ENCODE measurements at places on chromosomes 6 and 20.

DNA sequence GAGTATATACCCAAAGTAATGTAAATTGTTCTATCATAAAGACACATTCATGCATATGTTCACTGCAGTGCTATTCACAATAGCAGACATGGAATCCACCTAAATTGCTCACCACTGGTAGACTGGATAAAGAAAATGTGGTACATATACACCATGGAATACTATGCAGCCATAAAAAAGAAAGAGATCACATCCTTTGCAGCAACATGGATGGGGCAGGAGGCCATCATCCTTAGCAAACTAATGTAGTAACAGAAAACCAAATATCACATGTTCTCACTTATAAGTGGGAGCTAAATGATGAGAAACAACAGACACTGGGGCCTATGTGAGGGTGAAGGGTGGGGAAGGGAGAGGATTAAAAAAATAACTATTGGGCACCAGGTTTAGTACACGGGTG is 11.5 kb upstream of the TMEM200A start:
- no peak for DNase-seq

DNA sequence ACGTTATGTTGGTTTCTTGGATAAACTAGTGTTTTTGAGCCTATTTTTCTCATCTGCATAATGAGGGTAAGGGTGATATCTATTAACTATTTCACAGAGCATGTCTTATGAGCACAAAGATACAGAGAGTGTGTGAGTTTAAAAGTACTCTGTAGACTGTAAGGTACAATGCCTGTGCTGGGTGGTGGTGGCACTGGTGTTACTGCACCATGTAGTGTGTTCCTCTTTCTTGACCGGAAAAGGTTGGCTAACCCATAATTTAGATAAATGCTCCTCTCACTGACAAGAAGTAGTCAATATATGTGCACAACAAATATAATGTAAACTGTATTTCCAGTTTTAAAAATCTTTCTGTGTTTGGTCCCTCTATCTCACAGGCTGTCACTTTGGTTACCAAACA is 116.2 kb upstream of the MMS22L start:
- DNase-seq, result no peak

GRCh38 chr6:65229825-65230224 is 477.2 kb downstream of the EYS start:
- no peak for DNase-seq

DNA sequence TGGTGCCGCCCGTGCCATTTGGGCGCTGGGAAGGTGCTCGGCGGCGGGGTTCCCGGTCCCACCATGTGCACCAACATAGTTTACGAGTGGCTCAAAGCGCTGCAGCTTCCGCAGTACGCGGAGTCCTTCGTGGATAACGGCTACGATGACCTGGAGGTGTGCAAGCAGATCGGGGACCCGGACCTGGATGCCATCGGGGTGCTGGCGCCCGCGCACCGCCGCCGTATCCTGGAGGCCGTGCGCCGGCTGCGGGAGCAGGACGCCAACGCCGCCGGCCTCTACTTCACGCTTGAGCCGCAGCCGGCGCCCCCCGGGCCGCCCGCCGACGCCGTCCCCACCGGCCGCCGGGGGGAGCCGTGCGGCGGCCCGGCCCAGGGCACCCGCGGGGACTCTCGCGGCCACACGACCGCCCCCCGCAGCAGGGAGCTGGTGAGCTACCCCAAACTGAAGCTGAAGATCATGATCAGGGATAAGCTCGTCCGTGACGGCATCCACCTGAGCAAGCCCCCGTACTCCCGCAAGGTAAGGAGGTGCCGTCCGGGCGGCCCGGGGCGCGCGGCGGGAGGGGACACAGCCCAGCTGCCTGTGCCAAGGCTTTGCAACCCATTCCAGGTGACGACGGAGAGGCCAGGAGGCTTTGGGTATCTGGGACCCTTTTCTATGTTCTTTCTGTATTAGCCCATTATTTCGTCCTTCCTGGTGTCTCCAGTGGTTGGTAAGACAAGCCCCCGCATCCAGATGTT is 547 bp downstream of the SAMD5 start:
- DNase-seq, result no peak

DNA sequence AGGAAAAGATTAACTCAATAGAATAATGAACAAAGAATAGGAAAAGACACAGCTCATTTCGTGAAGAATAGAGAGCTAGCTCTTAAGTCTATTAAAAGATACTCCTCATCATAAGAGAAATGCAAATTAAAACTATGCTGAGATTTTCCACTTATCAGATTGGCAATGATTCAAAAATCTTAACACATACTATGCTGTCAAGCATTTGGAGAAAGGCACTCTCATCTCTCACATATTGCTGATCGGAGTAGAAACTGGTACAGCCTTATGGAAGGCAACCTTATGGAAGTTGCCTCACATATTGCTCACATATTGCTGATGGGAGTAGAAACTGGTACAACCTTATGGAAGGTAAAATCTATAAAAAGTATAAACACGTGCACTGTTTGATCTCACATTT is 21.4 kb upstream of the PLAGL1 start:
- no peak for DNase-seq

- no peak for DNase-seq
These were observed 92.1 kb upstream of the NEDD9 start for GRCh38 chr6:11324453-11325015.

DNA sequence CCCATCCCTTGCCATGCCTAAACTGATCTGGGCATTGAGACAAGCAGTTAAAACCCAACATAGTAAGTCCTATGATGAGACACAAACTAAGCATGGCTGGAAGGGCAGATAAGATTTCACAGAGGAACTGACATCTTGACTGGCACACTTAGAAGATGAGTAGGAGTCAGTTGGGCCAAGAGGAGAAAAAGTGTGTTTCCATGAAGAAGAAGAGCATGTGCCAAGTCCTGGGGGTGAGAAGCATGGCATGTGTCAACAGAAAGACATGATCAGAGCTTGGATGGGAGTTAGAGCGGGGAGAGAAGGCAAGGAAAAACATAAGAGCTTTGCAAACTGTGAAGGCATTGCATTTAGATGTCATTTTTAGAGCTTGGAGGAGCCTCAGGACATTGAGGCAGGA is 68.0 kb downstream of the ESR1 start:
- no peak for DNase-seq

- no peak for DNase-seq
These were observed 51.5 kb downstream of the BMP7 start for GRCh38 chr20:57214948-57215347.

GRCh38 chr6:160260803-160261450 is 2.3 kb upstream of the SLC22A2 start:
- no peak for DNase-seq

GRCh38 chr6:2021713-2022125 is 223.7 kb downstream of the GMDS start:
- peak; percentile 62 for DNase-seq

GRCh38 chr6:18893540-18894269 is 506.6 kb downstream of the RNF144B start:
- no peak for DNase-seq

DNA sequence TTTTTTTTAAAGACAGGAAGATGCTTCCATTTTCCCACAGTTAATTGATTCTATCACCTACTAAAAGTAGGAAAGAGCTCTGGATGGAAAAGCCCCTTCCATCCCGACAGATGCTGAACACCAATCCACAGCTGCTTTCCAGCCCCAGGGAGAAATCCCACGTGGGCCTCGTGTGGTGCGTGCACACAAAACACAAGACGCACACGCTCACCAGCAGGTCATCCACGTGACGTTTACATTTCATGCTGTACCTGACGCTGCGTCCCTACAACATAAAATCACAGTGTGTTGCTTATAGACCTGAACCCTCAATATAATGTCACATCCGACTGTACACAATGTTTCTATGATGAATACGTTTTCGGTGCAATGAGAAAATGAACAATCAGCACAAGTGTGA is 50.2 kb upstream of the DACT2 start:
- no peak for DNase-seq

DNA sequence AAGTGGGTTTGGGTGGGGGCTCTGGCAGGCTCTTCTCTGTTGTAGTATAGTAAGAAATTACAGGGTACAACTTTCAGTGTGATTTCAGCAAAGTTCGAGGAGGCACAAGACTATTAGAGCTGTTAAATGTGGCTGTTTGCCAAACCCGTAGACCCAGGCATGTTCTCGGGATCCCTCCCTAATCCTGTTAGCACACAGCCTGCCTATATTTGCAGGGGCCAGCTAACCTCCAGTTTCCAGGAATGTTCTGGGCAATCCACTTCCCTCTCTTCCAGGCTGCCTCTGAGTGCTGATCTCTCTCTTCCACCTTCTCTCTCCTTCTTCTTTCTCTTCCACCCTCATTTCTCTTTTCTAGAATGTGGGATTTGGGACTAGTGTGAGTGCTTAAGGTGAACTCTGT is 34.8 kb upstream of the ZFP64 start:
- no peak for DNase-seq

GRCh38 chr6:151412909-151413308 is 21.6 kb upstream of the ZBTB2 start:
- DNase-seq, result no peak

DNA sequence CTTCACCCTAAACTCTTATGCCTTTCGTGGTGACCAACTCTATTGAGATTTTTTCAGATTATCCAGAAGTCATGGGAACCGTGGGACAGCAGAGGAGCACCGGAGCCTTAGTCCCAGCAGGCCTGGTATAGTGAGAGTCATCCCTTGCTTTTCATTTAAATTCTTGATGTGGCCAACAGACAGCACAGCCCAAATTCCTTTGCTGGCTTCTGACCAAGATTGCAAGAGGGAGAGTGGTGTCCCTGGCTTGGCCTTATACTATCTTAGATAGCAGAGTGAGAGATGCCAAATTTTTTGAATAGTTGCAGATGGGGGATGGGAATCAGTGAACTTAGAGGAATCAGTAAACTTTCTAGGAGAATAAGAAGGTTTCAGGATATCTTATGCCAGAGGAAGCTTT is 7.8 kb downstream of the STX11 start:
- DNase-seq, result peak; percentile 98

DNA sequence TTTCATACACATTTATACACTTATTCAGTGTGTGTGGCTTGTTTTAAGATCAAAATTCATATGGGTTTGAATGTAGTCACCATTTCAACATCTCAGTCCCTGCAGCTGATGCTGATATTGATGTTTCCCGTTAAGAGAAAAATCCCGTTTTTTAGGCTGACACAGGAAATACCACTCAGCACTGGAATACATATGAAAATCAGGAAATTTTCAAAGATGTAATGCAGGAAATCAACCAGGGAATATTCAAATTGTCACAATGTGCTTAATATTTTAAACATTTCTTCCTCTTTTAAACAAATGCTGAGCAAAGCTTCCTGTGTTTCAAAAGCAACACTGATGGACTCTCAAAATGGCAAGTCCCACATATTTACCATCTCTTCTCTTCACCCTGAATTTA is 94.5 kb upstream of the MARCKS start:
- DNase-seq, result no peak

- DNase-seq, result no peak
These were observed 23.2 kb upstream of the YWHAB start for GRCh38 chr20:44862286-44862685.

GRCh38 chr6:19999319-20000191 is 162.4 kb downstream of the ID4 start:
- DNase-seq, result peak; percentile 59

DNA sequence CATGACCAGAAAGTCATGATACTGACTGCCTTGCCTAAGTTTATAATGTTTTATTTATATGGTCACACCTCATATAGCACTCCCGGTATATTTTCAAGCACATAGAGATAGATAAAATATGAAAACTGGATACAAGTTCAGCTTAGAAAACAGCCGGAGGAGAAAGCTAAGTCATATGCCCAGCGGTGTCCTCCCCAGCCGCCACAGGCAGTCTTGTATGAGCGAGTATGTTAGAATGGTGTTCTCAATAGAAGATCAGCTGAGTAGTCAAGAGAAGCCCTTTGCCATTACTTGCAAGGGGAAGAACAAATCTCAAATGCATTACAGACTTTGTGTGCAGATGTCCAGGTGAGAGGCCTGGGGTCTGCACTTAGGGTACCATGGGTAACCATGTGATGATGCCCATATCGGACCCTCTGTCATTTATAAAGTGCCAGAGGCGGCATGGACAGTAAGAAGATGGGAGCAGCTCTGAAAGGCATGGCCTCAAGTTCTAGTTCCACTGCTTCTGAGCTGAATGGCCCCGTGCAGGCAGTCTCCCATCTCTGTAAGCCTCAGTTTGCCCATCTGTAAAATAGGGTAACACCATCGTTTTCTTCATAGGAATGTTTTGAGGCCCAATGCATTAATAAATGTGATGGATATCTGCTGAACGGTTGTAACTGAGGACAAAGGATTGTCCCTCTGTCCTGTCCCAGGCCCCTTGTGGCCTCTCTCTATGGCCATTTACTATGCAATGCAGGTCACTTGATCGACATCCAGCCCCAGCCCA is 195.7 kb upstream of the SNX9 start:
- DNase-seq, result no peak

DNA sequence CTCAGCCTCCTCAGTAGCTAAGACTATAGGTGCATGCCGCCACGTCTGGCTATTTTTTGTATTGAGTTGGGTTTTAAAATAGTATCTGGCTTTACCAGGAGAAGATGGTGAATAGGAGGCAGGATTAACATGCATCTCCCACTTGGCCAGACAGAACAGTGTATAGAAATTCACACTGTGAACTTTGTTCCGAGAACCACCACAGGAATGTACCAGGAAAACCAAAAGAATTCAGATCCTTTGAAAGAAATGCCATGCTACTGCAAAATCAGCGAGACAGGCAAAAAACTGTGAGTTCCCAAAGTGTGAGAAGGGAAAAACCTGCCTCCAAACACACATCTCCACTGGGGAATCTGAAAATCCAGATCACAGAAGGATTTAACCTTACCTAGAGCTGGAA is 327.6 kb downstream of the NKAIN2 start:
- peak; percentile 2 for DNase-seq

GRCh38 chr6:147507162-147508041 is 1.1 kb upstream of the SAMD5 start:
- DNase-seq, result peak; percentile 25

GRCh38 chr6:10875026-10875425 is 6.8 kb downstream of the GCM2 start:
- DNase-seq, result no peak

DNA sequence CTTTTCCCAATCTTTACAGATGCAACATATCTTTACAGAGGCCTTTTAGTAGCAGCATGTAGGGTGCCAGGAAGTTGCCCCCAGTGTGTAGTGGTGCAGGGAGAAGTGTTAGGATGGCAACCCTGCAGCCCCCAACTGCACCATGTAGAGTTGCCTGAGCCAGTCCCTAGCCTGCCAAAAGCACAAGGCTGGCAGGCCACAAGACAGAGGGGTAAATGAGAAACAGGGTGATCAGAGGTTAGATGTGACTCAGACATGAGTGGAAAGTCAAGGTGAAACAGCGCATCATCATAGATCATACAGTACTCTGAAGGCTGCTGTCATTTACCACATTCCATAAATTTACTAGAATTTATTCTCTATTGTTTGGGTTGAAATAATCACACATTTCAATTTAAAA is 467.5 kb downstream of the PRKN start:
- DNase-seq, result no peak

GRCh38 chr20:45290677-45291355 is 15.8 kb upstream of the RBPJL start:
- DNase-seq, result peak; percentile 84

Measured in EL (cell line).